ENCODE measurements at places on chromosomes 5 and 9.

DNA sequence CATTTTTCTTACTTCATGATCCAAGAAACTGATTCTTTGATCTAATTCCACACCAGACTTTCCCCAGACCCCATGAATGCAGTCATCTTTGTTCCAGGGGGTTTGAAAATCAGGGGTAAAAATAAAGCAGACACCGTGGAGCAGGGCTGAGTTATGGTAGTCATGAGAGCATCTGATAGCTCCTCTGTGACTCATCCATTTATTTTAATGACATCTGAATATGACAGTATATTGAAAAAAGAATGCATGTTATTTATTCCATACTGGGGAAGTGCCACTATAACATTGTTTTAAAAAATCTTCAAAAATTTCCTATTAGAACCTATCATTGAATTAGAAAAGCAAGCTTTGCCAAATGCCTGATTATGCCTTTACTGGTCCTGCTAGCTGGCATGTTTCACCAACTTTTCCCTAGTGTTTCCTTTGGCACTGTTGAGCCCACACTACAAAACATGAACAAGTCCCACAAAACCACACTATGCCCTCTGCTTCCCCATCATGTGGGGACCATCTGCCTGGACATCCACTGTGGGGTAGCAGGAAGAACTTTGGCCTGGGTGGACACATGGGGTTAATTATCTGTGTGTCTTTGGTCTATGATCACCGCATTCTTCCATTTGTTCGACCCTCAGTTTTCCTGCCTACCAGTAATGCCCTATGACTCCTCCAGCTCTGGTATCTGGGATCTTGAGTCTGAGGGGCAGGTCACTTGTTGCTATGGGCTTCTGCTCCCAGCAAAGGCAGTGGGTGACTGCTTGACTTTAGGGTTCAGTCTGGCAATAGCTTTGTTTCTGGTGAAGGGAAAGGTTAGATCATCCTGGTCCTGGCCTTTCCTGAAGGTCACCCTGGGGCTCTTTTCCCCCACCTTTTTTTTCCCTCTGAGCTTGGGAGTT, 82.7 kb upstream of the PANK3 start:
- DNase-seq: no peak

DNA sequence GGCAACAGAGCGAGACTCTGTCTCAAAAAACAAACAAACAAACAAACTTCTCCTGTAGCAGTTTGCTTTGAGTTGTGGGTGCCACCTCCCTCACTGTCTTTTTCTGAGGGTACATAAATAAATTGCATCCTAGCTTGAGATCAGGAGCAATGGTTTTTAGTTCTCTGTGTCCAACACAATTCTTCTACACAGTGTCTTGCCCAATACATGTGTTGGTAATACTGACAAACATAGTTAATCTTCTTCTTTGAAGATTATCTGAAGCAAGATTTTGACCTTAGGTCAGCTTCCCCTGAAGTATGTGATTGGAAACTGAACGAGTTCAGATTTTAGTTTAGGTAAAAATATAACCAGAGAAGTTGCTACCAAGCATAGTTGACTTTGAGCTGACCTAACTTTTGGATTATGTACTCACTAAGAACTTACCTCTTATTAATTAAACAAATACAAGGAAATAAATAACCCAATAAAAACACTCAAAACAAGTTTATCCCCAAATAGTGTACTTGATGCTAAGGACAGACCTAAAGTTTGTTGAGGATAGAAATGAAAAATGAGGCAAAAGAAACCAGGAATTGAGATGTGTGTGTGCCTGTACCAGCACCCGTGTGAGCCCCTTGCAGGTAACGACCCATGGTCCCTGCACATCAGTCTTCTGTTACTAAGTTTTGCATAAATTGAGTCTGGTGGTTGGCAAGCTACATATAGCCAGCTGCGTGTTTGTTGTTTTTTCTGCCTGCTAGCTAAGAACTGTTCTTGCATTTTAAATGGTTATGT, 16.2 kb downstream of the TJP2 start:
- no peak for DNase-seq

DNA sequence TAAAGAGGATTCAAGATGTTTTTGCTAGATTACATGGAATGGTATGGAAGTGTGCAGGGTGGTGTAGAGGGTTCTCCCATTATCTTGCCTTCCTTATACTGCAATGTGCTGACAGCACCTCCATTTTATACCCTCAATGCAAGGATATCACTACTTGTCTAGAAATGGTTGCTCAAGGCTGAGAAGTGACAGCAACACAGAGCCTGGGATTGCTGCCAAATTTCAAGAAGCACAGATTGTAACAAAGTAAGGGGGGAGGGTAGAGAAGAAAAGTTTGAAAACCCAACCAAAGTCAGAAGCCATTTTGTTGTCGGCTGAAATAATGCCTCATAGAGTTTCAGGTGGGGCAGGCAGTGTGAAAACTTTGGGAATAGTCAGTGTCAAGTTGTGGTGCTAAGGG, 29.8 kb downstream of the PCDHAC2 start:
- DNase-seq: no peak

DNA sequence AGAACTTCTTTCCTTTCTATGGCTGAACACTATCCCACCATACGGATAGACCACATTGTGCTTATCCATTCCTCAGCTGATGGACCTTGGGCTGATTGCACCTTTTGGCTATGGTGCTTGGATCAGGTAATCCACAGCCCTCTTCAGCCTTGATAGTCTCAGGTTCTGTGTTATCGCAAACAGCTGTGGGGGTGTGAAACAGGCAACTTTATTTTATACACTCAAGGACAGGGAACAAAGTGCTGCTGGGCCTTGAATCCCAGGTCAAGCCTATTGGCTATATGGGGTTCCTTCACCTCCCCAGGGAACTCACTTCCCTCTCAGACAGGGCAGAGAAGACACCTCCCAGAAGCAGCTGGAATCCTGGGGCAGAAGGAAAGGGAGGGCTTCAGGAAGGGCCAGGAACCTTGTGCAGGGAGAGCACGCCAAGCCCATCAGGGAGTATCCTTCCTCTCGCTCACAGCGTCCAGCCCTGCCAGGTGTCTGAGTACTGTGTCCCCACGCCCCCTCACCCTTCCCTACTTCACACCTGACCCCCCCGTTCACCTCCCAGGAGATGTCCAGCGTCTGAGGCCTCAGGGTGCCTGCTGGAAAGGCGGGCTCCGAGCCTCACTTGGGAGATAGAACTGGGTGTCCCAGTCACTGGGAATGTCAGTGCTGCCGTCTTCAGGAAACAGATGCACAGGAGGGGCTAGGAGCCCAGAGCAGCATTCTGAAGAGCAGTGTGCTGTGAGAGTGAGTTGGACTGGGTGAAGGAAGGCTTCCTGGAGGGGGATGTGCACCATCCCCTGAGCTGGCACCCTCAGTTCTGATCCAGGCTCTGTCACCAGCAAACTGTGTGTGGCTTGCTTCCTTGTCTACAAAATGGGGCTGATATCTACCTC, 32.8 kb downstream of the AFAP1L1 start:
- no peak for DNase-seq

Measured in HAP-1 (cell line).